ENCODE measurements at places on chromosomes 1 and 21.

DNA sequence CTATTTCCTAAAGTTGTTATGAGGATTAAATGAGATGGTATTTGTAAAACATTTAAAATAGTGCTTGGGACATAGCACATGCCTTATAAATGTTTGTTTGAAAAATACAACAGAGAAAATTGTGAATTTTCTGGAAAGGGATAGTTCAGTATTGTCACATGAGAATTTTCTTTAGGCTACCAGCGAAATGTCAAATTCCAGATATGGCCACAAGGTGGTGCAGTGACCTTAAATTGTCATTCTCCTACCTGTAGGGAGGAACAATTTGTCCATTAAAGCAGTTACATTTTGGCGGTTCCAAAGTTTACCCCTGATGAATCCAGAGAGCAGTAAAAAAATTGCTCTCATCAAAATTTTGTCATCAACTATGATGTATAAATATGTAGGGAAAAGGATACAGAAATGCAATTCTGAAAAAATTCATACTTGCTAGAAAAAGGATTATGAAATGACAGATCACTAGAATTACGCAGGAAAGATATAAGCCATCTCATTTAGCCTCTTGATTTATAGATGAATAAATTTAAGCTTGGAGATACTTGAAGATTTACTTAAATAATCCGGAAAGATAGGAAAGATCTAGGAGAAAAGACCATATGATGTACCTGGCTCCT is 50.2 kb upstream of the TSHB start:
- DNase-seq: peak; percentile 19

DNA sequence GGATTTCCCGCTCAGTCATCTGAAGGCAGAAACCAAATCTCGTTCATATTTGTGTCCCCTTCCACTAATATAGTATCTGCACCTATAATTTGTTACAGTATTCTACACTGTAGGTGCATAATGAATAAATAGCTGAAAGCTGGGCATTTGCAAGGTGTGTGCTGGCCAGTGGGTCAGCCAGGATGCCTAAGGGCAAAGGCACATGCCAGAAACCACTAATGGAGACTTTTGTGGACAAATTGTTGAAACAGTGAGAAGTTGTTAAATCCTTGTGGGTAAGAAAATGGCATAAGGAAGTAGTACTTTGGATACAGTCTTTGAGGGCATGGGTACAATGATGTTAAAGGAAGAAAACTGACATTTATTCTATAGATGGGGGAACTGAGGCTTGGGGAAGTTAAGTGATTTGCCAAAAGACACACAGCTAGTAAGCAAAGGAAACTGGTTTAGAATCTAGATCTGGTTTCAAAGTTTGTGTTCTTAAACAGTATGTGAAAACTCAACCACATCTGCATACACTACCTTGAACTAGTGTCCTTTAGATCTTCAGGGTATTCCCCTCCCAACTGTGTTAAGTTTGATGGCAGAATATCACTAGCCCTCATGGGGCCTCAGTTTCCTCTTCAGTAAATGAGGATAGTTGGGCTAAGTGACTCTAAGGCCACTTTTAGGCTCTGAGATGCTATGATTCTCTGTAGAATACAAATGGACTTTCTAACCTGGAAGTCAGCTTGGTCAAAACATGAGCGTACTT is 26.5 kb upstream of the LRRC8C start:
- no peak for DNase-seq

GRCh38 chr21:14312871-14313270 is 70.1 kb downstream of the HSPA13 start:
- no peak for DNase-seq

DNA sequence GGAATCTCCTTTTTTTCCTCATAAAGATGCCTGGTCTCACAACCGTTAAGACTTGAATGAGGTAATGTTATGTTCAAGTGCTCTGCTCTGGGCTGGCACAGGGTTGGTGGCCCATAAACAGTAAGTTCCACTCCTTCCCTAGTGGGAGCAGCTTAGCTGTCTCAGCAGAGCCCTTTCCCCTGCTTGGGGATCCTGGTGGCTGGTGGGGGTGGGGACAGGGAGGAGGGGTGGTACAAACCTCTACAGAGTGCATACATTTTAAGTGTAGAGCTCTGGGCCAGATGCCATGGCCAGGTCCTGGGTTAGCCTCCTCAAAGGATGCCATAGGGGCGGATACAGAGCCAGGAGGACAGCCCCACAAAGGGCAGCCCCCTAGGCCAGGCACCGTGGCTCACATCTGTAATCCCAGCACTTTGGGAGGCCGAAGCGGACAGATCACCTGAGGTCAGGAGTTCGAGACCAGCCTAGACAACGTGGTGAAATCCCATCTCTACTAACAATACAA is 20.7 kb upstream of the PADI1 start:
- no peak for DNase-seq

GRCh38 chr1:107474877-107475612 is 334.2 kb downstream of the NTNG1 start:
- DNase-seq: no peak

DNA sequence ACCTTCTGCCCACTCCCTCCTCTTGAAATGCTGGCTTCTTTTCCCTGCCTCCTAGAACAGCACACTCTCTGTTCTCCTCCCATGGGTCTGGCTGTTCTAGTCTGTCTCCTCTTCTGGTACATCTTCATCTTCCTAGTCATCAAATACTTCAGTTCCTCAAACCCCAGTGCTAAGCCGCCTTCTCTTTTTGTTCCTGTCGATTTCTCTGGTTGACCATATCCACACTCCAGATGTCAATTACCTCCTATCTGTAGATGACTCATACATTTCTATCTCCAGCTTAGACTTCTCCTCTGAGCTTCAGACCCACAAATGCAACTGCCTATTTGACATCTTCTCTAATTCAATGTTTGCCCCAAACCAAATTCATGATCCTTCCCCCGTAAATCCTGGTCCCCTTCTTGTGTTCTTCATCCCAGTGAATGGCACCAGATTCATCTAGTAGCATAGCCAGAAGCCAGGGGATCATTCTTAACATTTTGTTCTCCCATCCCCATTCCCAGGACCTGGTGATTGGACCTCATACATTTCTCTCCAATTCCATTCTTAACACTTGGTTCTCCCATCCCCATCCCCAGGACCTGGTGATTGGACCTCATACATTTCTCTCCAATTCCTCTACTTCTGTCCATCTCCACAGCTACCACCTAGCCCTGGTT is 35.9 kb downstream of the USP24 start:
- DNase-seq: no peak

- no peak for DNase-seq
Observed at GRCh38 chr1:62318320-62318755, 896 bp downstream of the KANK4 start.

DNA sequence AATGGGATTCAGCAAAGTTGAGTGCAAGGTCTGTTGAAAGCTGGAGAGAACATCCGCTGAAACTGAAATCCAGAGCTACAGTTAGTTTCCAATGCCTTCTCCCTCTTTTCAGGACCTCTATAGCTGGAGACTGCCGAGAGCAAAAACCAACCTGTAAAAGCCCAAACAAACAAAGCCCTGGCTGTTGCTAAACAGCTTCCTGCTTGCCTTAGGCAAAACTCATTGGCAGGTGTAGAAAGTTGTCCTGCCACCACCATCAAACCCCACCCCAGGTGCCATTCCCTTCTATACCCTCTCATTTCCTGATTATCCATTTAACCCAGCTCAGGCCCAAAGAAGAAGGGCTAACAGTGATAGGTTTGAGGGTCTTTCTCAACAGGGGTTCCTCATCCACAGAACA is 24.7 kb downstream of the SCYL3 start:
- DNase-seq: no peak

- no peak for DNase-seq
Observed at GRCh38 chr1:21318714-21319159, 28.5 kb upstream of the ECE1 start.

GRCh38 chr1:146032631-146033219 is 11.2 kb upstream of the HJV start:
- no peak for DNase-seq

DNA sequence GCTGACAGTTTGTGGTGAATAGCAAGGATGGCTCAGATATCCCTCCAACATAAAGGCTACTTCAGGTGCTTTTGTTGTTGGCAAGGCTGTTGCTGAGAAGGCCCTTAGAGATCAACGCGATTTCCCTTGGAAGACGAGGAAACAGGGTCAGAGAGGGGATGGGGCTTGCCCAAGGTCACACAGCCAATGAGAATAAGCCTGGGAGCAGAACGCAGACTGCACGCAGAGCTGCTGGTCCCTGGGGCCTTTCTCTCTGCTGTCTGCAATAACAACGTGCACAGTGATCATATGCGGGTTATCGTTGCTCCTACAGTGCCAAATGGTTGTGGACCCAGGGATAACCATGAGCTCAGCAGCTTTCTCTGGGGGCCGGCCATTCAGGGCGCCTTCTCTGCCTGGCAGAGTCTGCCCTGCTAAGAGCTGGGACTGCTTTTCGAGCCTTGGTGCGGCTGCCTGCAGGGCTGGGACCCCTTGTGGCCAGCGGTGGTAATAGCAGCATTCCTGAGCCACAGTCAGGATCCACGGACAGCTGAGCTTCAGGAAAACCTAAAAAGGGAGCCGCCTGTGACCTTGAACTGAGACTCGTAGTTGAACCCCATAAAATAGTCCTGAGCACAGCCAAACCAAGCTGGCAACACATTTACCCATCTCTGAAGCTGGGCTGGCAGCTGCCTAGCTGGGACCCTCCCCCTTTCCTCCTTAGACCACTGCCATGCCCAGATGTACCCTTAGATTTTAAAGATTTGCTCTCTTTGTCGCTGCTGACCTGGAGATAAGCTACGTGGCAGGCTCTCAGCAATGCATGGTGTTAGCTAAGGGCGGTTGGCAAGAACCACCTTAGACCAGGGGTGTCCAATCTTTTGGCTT is 39.8 kb downstream of the HTR6 start:
- DNase-seq: peak; percentile 19

DNA sequence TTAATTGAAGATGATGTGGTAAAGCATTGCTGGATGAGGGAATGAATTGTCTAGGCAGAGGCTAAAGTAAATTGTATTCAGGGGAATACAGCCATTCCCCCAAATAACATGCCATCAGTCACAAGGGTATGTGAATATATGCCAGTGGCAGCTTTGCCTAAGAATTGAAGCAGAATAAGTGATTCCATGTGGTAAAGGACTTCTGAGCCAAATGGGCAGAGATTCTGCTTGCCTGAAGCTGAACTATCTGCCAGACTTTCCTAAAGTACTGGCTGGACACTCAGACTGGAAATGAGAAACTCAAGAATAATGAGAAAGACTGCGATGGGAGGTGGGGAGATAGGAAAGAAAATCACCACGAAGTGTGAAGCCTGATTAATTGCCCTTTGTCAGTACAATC is 2.4 kb downstream of the LIX1L start:
- DNase-seq: no peak

DNA sequence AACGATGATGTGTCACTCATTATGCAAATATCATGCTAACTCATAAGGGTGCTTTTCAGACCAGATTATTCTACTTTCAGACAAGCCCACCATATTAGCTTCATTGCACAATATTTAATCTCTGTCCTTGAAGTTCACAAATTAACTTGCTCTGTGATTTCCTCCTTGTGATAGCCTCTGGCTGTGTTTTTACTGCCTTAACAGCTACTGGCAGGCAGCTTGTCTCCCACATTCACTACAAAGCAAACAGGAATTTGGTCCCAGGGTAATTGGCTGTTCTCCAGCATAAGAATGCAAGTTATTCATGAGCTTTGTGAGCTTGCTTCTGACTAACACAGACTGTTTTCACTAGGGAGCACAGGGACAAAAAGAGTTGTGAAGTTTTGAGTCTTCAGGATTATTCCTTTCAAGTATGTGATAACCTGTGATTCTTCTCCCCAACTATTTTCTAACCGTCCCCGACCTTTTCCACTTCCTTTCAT is 87.9 kb upstream of the HMCN1 start:
- no peak for DNase-seq

GRCh38 chr1:53615101-53615500 is 123.9 kb downstream of the GLIS1 start:
- DNase-seq: no peak

DNA sequence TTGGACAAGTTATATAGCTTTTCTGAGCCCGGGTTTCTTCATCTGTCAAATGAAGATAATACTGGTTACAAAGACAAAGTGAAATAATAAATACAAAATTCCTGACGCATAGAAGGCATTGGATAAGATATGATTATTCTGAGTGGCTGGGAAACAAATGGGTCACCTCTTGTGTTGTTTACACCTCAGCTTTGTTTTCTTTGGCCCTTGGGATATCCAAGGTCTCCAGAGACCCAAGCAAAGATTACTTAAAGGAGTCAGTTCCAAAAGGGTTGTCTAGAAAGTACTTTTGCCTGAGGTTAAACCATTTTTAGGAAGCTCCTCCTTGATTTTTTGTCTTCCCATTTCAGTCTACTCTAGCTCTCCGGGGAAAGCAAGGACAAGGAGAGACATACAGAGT is 9.7 kb downstream of the KHDRBS1 start:
- no peak for DNase-seq

DNA sequence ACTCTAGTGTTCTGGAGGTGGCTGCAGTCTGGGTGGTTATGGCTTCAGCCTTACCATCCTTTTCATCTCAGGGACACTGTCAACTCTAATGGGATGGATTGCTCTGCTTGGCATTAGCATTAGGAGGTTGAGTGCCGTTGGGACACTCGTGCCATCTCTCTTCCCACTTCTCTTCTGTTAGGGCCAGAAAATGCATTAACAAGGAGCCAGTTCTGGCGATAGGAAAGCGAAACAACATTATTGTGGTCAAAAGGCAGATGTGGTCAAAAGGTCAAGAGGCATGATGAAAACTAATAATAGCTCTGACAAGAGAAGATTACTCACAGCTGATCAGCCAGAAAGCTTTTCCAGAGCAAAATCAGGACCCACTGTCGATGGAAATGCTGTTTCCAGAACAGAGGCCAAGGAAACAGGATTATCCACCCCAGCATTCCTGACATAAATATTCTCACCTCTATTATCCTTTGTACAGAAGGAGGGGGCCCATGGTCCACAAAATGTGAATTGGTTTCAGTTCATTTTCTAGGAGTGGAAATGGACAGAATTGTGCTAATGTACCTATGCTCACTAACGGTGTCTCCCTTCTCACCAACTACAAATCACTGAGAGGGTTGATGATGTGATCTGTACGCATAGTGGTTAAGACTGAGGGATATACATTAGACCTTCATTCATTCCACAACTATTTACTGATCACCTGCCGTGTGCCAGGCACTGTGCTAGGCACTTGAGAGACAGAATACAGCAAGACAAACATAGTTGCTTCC is 72.0 kb downstream of the ST6GALNAC5 start:
- DNase-seq: no peak

DNA sequence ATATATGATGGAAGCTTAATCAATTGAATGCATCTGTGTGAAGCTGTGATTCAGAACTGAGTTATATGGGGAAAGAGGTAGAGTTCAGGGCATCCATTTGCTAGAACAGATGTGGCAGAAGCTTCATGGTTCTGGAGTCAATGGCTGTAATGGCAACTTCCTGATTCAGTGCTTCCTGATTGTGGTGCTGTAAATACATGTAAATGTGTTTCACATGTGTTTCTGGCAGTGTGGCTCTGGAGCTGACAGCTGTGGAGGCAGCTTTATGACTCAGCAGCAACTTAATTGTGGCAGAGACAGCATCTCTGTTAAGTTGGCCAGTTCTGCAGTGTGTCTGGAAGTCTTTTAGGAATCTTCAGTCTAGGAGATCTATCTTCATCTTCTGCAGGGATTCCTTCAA is 226.6 kb upstream of the ZRANB2 start:
- DNase-seq: no peak

- DNase-seq: no peak
Observed at GRCh38 chr1:30991862-30992606, 73.5 kb downstream of the PUM1 start.

Data from stimulated activated CD8-positive, alpha-beta memory T cell treated with anti-CD3 and anti-CD28 coated beads, Interleukin-15, amount 100 ng/mL, for 48 hours (primary cell).